Uterus (tissue), 4 donors: ENCODE measurements at places on chromosomes 13 and 19. TPM values are rescaled to one million over a fixed set of nuclear protein-coding genes. Genes with fewer than 3 reads are reported as not detected.

Gene MRPL4
- total RNA-seq = 43.3 TPM

Gene DMKN
- 4.4 TPM for total RNA-seq

GRCh38 chr13:59360108-59360507, 803.6 kb downstream of the DIAPH3 start:
- H3K4me3 ChIP-seq = no peak overlapping the region
- DNase-seq = no peak
- no peak overlapping the region for H3K27ac ChIP-seq
- H3K36me3 ChIP-seq = no peaks in the 10 kb centered on the region
- no peaks in the 10 kb centered on the region for H3K4me1 ChIP-seq
- H3K27me3 ChIP-seq = no peaks in the 10 kb centered on the region

- H3K27ac ChIP-seq = no peak within 1 kb of the TSS
- peak; percentile 48 for DNase-seq
- no peaks in the 10 kb centered on the region for H3K36me3 ChIP-seq
- no peak within 1 kb of the TSS for H3K4me3 ChIP-seq
- H3K4me1 ChIP-seq = no peaks in the 10 kb centered on the region
Measured at GRCh38 chr19:10286803-10287737, at the start of gene ICAM4. Gene ICAM4, plus strand, starts transcription at chr19:10286955. Its CDS starts 58 bp downstream, at chr19:10287013.

DNA sequence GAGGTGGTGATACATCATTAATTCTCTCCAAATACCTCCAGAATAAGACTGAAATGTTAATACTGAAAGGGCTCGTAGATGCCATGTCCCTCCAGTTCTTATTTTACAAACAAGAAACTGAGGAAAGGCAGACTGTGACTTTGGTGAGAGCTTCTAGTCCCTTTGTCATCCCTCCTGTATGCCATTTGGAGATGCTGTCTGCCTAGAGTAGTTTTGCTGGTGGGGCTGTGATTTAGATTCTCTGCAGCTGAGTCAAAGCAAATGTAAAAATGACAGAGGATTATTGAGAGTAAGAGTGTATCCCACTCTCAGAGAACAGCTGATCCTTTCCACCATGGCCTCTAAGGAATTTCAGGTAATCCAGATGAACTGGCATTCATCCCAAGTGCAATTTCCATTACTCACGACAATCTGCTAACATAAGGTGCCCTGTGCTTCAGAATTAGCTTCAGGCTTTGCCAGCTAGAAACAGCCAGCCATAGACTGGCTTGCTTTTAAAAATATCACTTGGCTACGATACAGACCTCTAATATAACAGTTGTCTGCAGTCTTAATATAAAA, 16.8 kb downstream of the PABPC3 start:
- no peak for DNase-seq
- no peaks in the 10 kb centered on the region for H3K36me3 ChIP-seq
- H3K27ac ChIP-seq = no peak overlapping the region
- no peak overlapping the region for H3K4me3 ChIP-seq
- H3K4me1 ChIP-seq = no peaks in the 10 kb centered on the region
- H3K27me3 ChIP-seq = no peaks in the 10 kb centered on the region

DNA sequence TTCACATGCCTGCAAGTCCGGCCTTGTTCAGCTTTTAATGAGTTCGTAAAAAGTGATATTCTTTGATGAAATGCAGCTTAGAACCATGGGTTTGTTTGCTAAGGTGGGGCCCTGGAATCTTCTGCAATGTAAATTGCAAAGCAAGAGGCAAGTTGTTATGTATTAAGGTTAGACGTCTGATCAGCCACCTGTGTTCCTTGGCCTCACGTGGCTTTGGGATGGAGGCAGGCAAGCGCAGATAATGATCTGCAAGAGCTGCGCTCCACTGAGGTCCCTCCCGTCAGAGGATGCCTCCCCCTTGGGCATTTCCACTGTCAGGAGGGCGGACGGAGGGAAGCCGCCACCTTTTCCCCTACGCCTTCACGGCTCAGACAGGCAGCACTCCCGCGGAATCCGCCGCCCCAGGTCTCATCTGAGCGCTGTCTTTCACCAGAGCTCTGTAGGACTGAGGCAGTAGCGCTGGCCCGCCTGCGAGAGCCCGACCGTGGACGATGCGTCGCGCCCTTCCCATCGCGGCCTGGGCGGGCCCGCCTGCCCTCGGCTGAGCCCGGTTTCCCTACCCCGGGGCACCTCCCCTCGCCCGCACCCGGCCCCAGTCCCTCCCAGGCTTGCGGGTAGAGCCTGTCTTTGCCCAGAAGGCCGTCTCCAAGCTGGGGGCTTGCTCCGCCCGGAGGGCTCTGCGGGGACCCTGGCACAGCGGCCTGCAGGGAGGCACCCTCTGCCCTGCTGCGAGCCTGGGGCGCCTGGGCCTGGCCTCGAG, 110.9 kb downstream of the CRYL1 start:
- no peak overlapping the region for H3K27ac ChIP-seq
- no peaks in the 10 kb centered on the region for H3K4me1 ChIP-seq
- H3K4me3 ChIP-seq = no peak overlapping the region
- DNase-seq = no peak
- H3K36me3 ChIP-seq = no peaks in the 10 kb centered on the region

GRCh38 chr13:22193070-22193469, 522.2 kb downstream of the FGF9 start:
- H3K4me3 ChIP-seq = no peak overlapping the region
- DNase-seq = no peak
- H3K27ac ChIP-seq = no peak overlapping the region
- H3K27me3 ChIP-seq = no peaks in the 10 kb centered on the region
- H3K4me1 ChIP-seq = no peaks in the 10 kb centered on the region

DNA sequence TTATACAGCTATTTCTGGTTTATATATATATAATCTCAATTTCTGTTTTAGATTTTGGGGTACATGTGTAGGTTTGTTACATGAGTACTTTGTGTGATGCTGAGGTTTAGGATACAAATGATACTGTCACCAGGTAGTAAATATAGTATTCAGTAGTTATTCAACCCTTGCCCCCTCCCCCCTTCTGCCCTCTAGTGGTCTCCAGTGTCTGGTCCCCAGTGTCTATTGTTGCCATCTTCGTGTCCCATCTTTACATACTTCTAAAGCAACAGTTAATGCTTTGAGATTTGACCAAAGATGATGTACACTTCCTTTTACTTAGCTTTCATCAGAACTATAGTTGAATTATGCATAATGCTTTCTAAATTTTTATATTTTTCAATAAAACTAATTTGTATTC, 1623.4 kb upstream of the PRR20A start:
- H3K4me1 ChIP-seq = no peaks in the 10 kb centered on the region
- no peak overlapping the region for H3K27ac ChIP-seq

- no peak for DNase-seq
- no peaks in the 10 kb centered on the region for H3K27me3 ChIP-seq
- no peaks in the 10 kb centered on the region for H3K4me1 ChIP-seq
Measured at GRCh38 chr19:7692417-7693088, 9.4 kb downstream of the FCER2 start.

DNA sequence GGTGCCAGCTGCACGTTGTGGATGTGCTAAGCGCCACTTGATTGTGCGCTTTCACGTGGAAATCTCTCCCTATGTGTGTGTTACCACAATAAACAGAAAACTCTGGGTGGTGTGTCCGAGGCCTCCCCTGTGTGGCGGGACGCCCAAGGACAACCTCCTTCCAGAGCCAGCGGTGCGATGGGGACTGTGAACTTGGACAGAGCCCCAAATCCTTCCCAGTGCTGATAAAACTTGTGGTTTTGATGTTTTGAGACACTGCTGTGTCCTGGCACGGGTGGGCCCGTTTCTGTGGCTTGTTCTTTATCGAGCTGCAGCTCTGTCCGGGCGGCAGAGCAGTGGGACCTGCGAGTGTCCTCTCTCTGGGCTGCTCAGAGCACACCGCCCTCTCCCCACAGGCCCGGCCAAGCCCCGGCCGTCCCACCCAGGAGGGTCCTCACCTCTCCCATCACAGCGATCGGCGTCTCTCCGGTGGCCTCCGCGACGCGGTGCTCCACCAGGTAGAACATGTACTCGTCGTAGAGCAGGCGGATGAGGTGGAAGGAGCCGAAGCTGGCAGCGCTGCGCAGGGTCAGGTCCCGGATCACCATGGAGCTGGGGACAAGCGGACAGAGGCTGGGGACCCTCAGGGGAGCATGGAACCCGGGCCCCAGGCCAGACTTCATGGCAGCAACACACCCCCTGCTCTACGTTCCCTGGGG, 18.8 kb upstream of the RANBP3 start:
- H3K27ac ChIP-seq = no peak overlapping the region
- H3K4me1 ChIP-seq = no peaks in the 10 kb centered on the region
- DNase-seq = no peak
- no peaks in the 10 kb centered on the region for H3K27me3 ChIP-seq

- H3K36me3 ChIP-seq = no peaks in the 10 kb centered on the region
- H3K4me3 ChIP-seq = no peak overlapping the region
- no peak for DNase-seq
- no peaks in the 10 kb centered on the region for H3K27me3 ChIP-seq
Measured at GRCh38 chr13:66560189-66560588, 669.9 kb downstream of the PCDH9 start.
